Stimulated activated CD8-positive, alpha-beta memory T cell treated with anti-CD3 and anti-CD28 coated beads, Interleukin-15, amount 100 ng/mL, for 24 hours (primary cell): ENCODE measurements at places on chromosomes 2 and 18.

DNA sequence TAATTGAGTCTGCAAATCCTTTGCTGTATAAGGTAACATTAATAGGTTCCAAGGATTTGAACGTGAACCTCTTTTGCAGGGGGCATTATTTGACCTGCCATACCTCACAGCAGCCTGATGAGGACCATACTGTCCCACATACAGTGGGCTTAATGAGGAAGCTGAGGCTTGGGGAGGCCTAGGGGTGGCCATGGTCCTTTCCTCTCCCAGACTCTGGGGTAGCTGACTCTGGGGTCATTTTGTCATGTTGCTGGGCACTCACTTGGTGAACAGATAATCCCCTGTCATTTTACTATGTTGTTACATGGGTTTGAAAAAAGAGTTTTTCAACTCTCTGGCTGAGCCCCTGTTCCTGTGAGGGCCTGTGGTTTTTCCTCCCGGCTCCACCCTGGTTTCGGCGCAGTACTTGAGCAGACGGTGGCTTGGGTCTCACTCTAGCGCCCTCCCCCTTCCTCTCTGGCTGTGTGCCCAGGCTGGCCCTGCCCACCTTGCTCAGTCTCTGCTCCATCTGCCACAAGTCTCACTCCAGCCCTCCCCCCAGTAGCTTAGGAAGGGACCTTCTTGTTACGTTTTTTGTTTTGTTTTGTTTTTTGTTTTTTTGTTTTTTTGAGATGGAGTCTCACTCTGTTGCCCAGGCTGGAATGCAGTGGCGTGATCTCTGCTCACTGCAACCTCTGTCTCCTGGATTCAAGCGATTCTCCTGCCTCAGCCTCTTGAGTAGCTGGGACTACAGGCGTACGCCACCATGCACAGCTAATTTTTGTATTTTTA is 21.0 kb downstream of the INPP4A start:
- no peak for DNase-seq

GRCh38 chr2:113225263-113226259 is 51.8 kb downstream of the PSD4 start:
- no peak for DNase-seq

DNA sequence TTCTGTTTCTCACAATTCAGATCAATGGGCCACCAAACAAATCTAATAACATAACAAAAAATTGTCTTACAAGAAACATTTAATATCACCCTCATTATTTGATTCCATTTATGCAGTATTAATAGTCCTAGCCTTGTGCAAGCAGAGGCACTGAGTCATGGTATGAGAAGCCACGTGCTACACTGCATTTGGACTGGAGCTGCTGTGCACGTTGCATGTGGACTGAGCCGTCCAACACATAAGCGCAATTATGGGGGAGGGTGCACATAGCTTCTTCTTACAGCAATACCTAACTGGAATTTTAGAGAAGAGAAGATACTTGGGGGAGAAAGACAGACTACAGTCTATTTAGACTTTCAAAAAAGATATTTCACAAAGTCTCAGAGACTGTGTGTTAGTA is 329.6 kb upstream of the ID2 start:
- DNase-seq: no peak

DNA sequence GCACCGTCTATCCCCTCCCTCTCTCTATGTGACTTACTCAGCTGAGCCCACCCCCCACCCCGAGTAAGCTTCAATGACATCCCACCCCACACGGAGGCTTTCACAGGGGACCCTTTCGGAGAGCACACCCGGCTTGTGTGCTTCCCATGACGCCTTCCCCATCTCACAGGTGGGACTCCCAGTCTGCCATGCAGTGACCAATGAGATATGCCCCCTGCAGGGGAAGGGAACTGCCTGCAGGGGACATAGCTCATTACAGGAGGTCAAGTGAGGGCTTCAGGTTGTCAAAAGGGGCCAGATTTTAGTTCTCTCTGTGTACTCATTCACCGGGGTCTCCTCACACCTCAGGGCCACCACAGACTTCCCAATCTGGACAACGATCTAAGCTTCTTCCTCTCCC is 112.6 kb downstream of the GAREM1 start:
- no peak for DNase-seq
